Uterine smooth muscle cell (primary cell): ENCODE measurements at places on chromosomes 6 and 20. TPM values are rescaled to one million over a fixed set of nuclear protein-coding genes. Genes with fewer than 3 reads are reported as not detected.

HLA-DOA gene
- not detected in 2 replicates for total RNA-seq

ENPP3 gene
- total RNA-seq = under 0.01 and 0.22 TPM in 2 replicates

RPN2 gene
- 224 and 304 TPM in 2 replicates for total RNA-seq

SH3BGRL2 gene
- total RNA-seq = 4.4 and 6.7 TPM in 2 replicates

SLC32A1 gene
- total RNA-seq = not detected in 2 replicates

FLRT3 gene
- total RNA-seq = 3.8 and 5.6 TPM in 2 replicates

SLC26A8 gene
- not detected in 2 replicates for total RNA-seq

SIRPD gene
- total RNA-seq = not detected in 2 replicates

THBD gene
- 18.5 and 54.1 TPM in 2 replicates for total RNA-seq

ZNF391 gene
- 1.7 and 3.0 TPM in 2 replicates for total RNA-seq

C4A gene
- 2.3 and 13.4 TPM in 2 replicates for total RNA-seq

NFATC2 gene
- total RNA-seq = not detected in 2 replicates

TBC1D22B gene
- total RNA-seq = 5.2 and 6.7 TPM in 2 replicates

B3GAT2 gene
- total RNA-seq = under 0.01 TPM in 2 replicates

APOBEC2 gene
- total RNA-seq = not detected in 2 replicates

ARG1 gene
- not detected in 2 replicates for total RNA-seq

TAGAP gene
- 0.12 TPM in 1 of 2 replicates, not detected in the other for total RNA-seq

C20orf202 gene
- 0.12 TPM in 1 of 2 replicates, not detected in the other for total RNA-seq
